ENCODE measurements at places on chromosomes 7 and 10. TPM values are rescaled to one million over a fixed set of nuclear protein-coding genes. Genes with fewer than 3 reads are reported as not detected.
A peak's percentile ranks its signal among the peaks of the same experiment; 100 is the strongest.

DNA sequence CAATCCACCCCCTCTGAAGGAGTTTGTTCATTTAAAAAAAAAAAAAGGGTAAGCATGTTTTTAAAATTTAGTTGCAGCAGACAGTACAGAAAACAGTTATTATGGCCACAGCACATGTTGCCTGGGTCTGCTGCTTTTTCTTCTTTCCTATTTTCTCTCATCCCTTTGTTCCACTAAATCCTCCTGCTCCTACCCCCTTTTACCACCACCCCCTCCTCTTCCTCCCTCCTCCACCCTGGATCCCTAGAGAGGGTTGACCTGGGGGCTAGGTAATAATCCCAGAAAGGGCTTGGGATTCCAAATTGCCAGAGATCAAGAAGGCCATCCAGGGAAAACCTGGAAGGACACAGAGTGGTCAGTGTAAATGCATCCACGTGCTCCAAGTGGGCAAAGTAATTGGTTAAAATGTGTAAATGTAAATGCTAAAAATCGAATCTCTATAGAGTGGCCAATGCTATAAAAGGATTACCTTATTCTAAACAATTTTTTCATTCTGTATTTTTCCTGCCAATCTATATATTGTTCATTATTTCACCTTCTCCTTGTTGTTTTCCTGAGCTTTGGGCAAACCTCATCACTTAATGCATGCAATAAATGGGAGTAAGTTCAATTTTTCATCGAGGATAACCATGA is 89.0 kb upstream of the PIK3CG start:
- DNase-seq = no peak

DNA sequence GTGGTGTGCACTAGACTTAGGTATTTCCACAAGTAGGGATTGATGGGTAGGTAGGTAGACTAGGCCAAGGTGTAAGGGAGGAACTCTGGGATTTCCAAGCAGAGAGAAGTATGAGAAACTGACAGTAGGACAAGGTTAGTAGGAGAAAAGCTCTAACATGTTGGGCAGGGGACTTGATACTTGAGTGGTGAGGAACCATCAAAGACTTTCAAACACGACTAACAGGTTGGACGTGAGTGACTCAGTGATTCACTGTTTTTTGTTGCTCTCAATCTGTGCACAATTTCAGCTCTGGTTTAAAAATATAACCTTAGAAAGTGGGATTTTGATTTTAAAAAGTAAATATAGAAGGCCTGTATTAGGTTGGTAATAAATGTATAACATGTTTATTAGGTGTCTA is 44.4 kb downstream of the KLHDC10 start:
- DNase-seq = no peak

DNA sequence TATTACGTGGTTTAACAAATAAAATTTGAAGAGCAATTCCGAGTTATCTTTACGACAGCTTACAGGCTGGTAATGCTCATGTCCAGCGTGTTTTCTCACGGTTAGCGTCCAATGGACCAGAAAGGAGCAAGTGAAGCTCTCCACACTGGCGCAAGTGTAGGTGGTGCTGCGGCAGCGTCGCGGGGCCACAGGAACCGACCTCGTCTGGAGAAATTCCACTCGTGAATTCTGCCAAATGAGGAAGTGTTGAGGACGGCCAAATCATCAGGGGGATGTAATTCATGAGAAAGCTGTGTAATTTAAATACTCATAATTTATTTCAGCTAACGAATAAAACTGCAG is 350 bp upstream of the ZNF37A start:
- no peak for DNase-seq

FBH1 gene
- 52.8 TPM for total RNA-seq

CALCR gene
- total RNA-seq = 2.4 TPM

DNA sequence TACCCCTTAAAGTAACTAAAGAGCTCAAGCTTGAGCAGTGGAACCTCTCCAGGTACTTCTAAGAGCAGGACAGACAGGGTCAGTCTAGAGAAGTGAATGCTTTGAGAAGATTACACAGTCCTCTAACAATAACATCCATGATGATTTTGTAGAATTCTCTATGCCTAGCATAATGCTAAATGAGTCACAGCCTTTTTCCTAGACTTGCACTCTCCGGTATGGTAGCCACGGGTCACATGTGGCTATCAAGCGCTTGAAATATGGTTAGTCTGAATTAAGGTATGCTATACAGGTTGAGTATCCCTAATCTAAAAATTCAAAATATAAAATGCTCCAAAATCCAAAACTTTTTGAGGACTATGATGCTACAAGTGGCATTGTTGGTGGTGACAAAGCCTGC is 166.6 kb upstream of the MKLN1 start:
- no peak for DNase-seq

DNA sequence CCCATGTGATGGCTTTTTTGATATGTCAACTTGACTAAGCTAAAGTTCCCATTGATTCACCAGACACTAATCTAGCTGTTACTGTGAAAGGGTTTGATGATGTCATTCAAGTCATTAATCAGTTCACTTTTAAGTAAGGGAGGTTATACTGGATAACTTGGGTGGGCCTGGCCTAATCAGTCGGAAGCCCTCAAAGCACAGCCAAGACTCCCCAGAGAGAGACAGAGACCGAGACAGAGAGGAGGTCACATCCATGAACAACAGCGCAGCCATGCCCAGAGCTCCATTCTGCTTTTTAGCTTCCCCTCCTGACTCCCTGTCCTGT is 103.4 kb downstream of the TRIL start:
- no peak for DNase-seq

DNA sequence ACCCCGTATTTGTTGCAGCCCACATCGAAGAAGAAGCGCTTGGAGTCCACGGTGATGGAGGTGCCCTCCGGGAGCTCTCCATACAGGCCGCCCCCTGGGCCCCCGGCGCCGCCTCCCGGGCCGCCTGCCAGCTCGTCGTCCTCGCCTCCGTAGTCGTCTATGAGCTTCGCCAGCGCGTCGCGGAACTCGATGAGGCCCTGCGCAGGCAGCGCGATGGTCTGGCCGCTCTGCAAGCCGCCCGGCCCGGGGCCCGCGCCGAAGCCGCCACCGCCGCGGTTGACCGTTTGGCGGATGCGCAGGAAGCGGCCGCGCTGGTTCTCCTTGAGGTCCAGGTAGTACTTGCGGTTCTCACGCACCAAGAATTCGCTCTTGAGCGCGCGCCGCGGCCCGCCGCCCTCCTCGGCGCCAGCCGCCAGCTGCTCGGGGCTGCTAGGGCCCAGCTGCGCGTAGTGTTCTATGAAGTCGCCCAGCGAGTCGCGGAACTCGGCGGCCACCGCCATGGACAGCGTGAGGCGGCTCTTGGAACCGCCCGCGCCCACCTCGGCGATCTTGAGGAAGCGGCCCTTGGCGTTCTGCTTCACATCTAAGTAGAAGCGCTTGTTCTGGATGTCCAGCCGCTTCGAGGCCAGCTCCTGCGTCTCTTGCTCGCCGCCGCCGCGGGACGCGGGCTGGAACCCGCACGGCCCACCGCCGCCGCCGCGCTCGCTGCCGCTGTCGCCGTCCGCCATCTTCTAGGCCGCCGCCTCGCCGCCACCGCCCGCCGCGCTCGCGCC is 523 bp downstream of the PURB start:
- peak; percentile 61 for DNase-seq

GRCh38 chr7:92723205-92723604 is 113.2 kb downstream of the CDK6 start:
- DNase-seq = no peak

RRP12 gene
- 9.7 TPM for total RNA-seq

- DNase-seq = no peak
Measured at GRCh38 chr10:22210267-22210666, 7.5 kb downstream of the EBLN1 start.

PTPRZ1 gene
- 237 TPM for total RNA-seq

LIPM gene
- not detected for total RNA-seq

IQCE gene
- total RNA-seq = 23.9 TPM

CPN1 gene
- total RNA-seq = 0.69 TPM

- DNase-seq = no peak
Measured at GRCh38 chr7:39375874-39376190, 190.4 kb upstream of the YAE1 start.

DNA sequence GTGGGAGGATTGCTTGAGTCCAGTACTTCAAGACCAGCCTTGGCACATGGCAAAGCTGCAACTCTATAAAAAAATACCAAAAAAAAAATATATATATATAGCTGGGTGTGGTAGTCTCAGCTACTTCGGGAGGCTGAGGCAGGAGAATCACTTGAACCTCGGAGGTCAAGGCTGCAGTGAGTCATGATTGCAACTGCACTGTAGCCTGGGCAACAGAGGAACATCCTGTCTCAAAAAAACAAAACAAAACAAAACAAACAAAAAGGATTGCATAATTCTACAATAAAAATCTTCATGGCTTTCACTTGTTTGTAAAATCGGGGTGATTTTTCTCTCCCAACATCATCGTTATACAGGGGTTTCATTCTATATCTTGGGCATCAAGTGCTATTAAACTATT is 35.1 kb downstream of the GUSB start:
- DNase-seq = no peak

- DNase-seq = no peak
Measured at GRCh38 chr10:77801474-77802161, 124.9 kb downstream of the DLG5 start.

SPDYE16 gene
- total RNA-seq = not detected

DNA sequence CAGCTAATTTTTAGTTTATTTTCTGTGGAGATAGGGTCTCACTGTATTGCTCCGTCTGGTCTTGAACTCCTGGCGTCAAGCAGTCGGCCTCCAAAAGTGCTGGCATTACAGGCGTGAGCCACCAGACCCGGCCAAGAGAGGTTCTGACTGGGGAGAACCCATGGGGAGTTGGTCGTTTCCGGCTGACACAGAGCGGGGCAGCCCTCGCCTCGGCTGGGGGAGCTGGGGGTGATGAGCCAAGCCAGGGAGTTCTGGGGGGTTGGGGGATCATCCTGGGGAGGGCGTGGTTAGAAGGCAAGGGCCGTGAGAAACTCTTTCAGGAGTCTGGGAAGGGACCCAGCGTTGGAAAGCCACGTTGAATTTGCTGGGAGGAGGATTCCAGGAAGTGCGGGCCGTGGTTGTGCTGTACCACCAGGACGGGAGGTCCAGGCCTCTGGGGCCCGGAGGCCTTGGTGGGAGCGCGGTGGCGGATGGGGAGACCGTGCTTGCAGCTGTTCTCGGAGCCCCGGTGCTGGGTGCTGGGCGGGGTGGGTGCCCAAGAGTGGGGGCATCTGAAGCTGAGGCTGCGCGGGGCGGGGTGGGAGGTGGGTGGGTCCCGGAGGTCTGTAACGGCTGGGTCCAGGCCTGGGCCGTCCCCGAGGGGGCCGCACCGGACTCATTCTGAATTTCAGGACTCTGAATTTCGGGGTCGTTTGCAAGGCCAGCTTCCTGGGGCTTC is 8.4 kb upstream of the ZNF853 start:
- DNase-seq = no peak

DNA sequence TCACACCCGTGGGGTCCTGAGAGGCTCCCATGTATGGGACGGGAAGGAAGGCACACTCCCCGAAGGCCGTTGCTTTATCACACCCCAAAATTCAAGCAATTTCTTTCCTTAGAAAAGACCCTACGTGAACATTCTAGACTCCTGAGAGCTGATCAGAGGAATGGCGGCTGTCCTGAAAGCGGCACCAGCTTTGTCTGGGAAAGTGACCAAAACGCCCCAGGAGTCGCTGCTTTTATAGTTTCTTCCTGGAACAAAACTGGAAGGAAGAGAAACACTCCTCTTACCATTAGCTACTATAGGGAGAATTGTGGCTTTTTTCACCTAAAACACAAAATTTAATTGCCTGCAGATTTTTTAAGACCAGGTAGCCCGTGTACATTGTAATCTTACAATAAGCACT is 261.8 kb upstream of the RNF32 start:
- DNase-seq = no peak

DNA sequence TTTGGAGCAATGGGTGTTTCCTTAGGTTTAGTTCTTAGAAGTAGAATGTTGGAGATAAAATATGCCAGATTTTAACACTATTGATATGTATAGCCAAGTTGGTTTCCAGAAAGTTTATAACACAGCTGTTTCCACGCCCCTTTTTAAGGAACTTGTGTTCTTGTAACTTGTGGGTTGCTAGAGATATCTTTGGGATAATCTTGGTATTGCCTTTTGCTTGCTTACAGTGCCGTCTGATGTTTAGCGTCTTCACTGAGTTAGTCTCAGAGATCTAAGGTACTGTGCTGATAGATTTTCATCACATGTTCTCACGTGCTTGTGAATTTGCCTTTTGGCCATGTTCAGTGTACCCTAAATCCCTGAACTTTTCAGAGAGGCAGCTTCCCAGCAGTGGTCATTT is 12.4 kb downstream of the TMEM248 start:
- DNase-seq = no peak

DNA sequence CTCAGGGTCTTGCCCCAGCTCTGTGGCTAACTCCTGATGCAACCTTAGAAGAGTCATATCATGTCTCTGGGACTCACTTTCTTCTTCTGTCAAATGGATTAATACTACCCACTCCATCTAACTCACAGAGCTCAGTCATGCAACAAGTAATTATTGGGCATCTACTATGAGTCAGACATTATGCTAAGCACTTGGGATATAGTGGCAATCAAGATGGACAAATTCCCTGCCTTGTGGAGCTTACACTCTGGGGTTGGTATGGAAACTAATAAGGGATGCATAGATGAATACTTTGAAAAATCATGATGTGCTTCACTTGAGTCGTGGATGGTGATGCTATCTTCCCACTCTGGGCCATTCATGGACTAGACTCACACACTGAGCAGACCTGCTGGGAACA is 88.9 kb downstream of the KCNMA1 start:
- no peak for DNase-seq

GRCh38 chr7:108592646-108593201 is 23.1 kb downstream of the DNAJB9 start:
- DNase-seq = peak; percentile 95
